ENCODE measurements at places on chromosomes 5 and 9.

GRCh38 chr5:36060420-36060887 lies 6.2 kb downstream of the UGT3A2 start:
- no peak for DNase-seq

- no peak for DNase-seq
These were observed 31.2 kb upstream of the DTWD2 start for GRCh38 chr5:119019501-119019900.

DNA sequence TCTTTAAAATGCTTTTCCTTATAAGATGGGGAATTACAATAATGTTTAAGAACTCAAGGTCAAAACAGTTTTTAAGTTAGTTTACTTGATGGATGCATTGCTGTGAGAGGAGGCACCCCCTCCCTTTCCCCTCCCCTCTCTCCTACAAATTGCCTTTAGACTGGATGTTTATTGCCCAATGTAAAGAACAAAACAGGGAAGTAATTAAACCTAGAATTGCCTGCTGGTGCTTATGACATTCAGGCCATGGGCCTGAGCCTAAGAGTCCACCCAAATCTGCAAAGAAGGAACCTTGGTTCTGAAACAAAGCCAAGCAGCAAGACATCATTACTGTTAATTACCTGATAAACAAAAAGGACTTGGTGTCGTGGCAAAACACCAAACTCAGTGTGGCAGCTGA lies 630.3 kb downstream of the ISL1 start:
- no peak for DNase-seq

- DNase-seq: peak; percentile 28
These were observed 49.5 kb downstream of the TJP2 start for GRCh38 chr9:69223605-69224004.

DNA sequence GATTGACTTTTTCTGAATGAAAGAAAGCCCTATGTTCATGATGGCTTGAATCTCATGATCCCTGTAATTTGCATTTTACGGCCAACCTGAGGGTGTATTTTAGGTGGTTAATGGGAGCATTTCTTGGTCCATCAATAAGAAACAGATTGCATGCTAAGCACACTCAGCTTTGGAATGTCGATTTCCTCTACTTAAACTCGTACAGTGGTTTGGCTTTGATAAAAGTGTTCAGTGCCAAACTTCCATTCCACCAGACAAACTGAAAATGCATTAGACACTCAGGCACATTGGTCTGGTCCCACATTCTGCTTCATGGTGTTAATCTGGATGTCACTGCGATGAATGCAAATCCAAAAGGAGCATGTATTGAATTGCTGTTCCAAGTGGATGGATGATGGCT lies 77.0 kb downstream of the VCAN start:
- DNase-seq: peak; percentile 78

- DNase-seq: no peak
These were observed 290.1 kb downstream of the AGTPBP1 start for GRCh38 chr9:85451680-85452079.

DNA sequence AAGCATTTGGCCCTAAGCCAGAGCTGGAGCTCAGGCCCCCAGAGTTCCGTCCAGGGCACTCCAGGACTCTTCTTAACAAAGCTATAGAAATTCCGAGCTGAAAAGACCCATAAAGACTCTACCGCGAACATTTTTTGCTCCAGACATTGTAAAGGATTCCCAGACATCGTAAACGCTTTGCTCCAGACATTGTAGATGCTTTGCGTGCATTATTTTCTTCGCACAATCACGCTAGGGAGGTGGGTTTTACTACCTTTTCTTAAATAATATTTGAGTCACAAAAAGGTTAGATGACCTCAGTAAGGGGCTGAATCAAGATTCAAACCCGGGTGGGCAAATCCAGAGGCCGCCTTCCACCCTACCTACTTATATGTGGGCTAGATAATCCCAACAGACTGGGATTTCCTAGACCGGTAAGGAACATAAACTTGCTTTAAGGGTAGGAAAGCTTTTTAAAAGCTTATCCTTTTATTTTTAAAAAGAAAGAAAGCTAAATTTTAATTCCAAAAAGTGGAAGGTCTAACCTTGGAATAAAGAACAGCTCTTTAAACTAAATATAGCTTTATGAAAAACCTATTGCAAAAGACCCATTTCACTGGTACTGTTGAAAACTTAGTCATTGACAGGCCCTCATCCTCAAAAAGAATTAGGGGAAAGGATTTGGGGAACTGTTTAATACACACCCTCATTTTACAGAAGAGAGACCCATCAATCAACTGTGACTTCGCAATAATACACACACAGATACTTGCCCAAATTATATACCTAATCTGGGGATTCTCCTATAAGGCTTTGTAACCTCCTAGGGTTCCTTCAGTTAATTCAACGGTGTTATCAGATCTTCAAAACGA lies 822 bp upstream of the TNIP1 start:
- no peak for DNase-seq

Data from muscle of back (tissue), 13 donors.